ENCODE measurements at places on chromosomes 3 and 15.

DNA sequence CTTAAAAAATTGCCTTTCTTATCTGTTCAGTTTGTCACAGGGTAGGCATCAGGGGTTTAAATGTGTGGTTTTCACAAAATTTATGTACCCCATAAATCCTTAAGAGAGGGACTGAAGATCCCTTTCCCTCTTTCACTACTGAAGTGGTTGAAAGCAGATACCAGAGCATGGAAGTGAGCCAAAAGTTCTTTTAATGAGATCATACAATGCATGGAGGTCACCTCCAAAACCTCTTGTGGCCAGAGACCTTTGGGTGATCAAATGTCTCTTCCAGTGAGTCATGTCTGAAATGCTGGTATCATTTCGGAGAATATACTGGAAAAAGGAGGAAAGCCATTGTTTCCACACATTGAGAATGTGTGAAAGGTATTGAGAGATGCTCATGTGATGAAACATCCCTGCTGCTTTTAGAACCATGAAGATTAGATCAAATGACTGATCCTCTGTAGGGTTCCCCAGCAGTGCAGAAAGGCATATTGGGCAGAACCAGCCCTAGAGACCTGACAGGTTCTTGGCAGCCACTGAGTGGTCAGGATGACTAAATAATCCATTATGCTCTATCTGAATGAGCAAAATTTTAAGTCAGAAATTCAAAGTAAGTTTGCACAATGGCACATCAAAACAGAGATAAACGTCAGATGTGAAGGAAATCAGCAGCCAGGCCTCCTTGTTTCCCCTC is 165.8 kb upstream of the SLC2A2 start:
- DNase-seq = no peak

- no peak for DNase-seq
These were observed 45.1 kb downstream of the NR1I2 start for GRCh38 chr3:119826711-119827608.

GRCh38 chr3:101819649-101820206 is 29.6 kb upstream of the NFKBIZ start:
- no peak for DNase-seq

- DNase-seq = no peak
These were observed 1.6 kb downstream of the C3orf38 start for GRCh38 chr3:88151358-88151757.

GRCh38 chr3:194540274-194540905 is 53.6 kb upstream of the ATP13A3 start:
- peak; percentile 31 for DNase-seq

DNA sequence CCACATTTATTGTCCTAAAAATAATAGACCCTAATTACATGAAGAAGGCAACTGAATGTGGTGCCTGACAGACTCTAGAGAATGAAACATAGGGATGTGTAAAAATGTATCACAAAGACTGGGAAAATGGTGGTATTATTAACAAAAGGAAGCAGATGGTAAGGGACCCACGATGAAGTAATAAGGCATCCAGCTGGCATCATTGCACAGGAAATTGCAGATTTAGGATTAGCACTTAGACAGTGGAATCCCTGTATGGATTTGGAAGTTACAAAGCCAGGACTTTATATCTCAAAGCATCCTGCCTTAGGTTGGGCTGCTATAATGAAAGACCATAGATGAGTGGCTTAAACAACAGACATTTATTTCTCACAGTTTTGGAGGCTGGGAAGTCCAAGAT is 104.3 kb downstream of the PPM1L start:
- DNase-seq = no peak

- no peak for DNase-seq
These were observed 650.8 kb upstream of the SGO1 start for GRCh38 chr3:20836801-20837200.

DNA sequence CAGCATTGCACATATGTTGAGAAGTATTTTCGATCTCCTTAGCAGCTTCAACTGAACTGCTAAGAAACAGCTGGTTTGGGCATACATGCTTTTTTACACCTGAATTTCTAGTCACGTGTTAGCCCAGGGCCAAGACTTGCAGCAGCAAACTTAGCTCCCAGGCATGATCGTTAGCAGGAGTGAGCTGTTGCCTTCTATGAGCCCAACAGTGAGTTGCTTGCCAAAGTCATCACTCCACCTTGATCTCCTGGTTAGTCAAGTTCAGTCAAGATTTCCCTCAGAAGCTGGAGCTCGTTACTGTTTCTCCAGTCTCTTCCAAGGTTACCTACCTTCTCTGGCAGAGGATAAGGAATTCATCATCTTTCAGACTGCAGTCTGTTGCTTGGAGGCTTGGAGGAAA is 100.4 kb upstream of the SEMA6D start:
- no peak for DNase-seq

- no peak for DNase-seq
These were observed 88.8 kb upstream of the RNU6-1 start for GRCh38 chr15:67928666-67929065.

- peak; percentile 61 for DNase-seq
These were observed 66.2 kb upstream of the CSTA start for GRCh38 chr3:122258757-122259371.

GRCh38 chr3:87958289-87958688 is 100.5 kb downstream of the CGGBP1 start:
- no peak for DNase-seq

- no peak for DNase-seq
These were observed 60.9 kb upstream of the TJP1 start for GRCh38 chr15:29883126-29883525.

- DNase-seq = no peak
These were observed 43.4 kb upstream of the SEC22A start for GRCh38 chr3:123158330-123158729.

DNA sequence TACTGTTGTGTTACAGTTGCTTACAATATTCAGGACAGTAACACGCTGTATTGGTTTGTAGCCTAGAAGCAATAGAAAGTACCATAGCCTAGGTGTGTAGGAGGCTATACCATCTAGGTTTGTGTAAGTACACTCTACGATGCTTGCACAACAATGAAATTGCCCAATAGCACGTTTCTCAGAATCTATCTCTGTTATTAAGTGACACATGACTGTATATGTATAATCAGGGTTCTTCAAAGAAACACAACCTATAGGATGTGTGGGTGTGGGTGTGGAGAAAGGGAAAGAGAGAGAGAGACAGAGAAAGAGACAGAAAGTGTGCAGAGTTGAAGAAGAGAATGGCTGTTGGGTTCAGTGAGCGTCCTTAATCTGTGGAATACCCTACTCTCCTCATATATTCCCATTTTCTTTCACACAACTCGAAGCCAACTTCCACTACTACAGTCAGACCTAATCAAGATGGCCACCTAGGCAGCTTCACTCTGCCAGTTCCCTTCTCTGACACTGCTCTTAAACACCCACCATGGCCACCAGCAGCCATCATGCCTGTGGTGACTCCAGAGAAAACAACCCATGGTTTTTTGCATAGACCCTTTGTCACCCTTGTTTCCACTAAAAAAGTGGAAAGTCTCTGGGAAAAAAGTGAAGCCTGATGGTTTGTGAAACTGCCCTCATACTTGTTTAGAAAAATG is 5.8 kb upstream of the PPP4R2 start:
- DNase-seq = no peak

DNA sequence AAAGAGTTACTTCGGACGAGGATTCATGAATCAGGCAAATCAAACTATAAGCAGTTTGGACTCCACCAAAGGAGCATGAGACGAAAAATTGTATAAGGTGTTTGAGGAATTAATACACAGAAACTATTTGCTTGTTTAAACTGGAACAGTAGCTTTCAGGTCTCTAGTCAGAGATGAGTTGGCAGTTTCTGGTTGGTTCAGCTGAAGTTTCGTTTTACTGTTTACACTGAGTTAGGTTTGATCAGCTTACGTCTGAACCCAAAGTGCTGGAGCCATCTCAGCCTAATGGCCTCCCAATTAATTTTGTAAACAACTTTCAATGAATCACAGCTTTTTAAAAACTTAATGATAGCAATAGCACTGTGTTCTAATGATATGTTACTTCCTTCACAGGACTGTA is 703.7 kb downstream of the NLGN1 start:
- DNase-seq = no peak

- DNase-seq = no peak
These were observed 53.4 kb upstream of the EIF5A2 start for GRCh38 chr3:170961616-170962400.

DNA sequence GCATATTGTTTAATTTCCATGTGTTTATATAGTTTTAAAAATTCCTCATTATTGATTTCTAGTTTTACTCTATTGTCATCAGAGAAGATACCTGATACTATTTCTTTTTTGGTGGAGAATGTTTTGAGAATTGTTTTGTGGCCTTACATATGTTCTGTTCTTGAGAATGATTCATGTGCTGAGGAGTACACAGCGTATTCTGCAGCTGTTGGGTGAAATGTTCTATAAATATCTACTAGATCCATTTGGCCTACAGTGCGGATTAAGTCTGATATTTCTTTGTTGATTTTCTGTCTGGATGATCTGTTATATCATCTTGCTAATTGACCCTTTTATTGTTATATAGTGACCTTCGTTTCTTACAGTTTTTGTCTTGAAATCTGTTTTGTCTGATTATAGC is 109.7 kb downstream of the UBE2E2 start:
- DNase-seq = no peak

GRCh38 chr3:43405888-43406642 is 119.7 kb downstream of the SNRK start:
- DNase-seq = no peak

DNA sequence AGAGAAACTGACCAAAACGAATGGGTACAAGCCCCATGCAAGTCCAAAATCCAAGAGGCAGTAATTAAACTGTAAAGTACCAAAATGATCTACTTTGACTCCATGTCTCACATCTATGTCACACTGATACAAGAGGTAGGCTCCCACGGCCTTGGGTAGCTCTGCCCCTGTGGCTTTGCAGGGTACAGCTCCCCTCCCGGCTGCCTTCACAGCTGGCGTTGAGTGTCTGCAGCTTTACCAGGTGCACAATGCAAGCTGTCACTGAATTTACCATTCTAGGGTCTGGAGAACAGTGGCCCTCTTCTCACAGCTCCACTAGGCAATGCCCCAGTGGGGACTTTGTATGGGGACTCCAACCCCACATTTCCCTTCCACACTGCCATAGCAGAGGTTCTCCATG is 308.6 kb downstream of the TBC1D5 start:
- no peak for DNase-seq

GRCh38 chr3:191566469-191566868 is 105.5 kb downstream of the PYDC2 start:
- DNase-seq = no peak

GRCh38 chr15:59335207-59335786 is 37.4 kb downstream of the MYO1E start:
- no peak for DNase-seq

- no peak for DNase-seq
These were observed 72.1 kb downstream of the ADAMTS7 start for GRCh38 chr15:78739206-78739605.

DNA sequence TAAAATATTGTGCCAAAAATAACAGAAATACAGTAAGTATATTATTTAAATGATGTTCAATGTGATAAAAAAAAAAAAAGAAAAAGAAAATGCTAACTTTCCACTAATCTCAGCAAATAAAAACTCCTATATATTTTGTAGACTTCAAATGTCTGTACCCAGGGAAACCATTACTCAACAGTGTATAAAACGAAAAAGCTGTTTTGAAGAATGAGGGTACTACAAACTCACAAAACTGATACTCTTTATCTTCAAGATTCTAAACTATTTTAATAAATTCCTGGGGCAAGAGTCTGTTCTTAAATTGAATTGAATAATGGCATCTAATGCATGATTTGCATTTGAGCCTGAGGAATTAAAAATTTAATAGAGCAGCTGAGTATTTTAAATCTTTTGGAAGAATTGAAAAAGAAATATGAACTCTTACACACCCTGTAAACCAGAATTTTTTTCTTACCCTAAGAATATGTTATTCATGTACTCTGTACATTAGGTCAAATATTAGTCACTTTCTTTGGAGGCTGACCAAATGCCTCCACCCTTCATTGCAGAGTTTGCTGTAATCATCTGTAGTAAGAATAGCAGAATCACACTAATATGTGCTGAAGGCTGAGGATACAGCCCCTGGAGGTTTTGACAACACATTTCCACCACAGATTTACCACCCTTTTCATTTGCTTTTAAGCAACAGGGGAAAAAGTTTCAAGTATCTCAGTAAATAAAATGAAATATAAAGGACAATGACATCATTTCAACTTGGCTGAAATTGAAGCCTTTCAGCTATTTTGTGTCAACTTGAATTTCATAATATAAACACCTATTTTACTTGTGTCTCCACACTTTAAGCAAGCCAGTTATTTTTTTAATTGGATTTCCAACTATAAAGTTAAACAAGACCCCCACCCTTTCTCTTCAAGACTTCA is 79.7 kb downstream of the FBN1 start:
- DNase-seq = no peak

DNA sequence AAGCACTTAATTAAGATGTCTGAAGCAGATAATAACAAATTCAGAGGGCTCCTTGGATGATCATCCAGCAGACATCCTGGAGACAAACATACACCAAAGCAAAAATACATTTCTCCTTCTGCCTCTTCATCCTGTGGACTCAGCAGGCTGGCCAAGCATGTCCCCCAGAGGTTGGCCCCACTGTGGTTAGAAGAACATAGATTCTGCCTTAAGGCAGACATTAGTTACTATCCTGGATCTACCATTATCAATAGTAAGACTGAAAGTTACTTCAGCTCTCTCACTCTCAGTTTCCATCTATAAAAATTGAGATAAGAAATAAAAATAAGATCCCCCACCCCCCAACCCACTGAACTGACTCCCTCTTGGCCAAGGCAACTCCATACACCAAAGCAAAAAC is 28.6 kb upstream of the TGFBR2 start:
- DNase-seq = no peak

GRCh38 chr3:126121632-126122031 is 37.7 kb upstream of the SLC41A3 start:
- no peak for DNase-seq

DNA sequence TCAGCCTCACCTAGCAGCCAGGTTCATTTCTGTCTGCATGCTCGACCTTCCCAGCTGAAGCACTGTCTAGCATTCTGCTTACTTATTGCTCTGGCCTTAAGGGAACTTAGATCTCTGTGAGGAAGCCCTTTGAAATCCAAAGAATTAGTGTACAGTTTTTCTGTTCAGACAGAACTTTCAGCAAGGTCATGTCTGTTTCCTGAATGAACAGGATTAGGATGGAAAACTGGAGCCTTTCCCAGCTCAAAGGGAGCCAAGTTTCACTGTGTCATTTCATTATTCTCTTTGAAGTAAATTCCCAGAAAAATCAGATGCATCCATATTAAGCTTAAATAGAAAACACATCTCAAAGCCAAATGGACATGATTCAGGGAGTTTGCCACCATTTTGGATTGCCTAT is 457.3 kb upstream of the KCNMB2 start:
- no peak for DNase-seq

DNA sequence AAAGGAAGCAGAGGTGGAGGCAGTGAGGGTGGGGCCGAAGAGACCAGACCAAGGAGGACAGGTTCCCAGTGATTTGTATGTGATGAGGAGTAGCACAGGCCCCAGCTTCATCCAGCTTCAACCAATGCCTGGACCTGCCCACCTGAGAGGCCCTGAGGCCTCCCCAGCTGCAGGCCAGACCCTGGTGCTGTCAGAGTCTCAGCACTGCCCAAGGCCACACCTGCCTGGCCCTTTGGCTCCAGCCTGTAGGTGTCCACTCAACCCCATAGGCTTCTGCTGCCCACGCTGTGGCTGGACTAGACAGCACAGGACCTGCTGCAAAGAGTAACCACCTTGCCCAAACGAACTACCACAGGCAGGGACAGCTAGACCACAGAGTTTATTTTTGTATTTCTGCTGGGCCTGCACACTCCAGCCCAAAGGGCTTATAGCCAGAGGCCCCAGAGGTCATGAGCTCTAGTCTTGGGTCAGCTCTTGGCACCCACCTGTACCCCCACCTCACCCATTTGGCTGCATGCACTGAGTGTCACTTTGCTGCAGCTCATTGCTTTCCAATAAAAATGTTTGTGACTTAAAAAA is 81.9 kb upstream of the CDV3 start:
- no peak for DNase-seq
